ENCODE measurements at places on chromosomes 11 and 22. TPM values are rescaled to one million over a fixed set of nuclear protein-coding genes. Genes with fewer than 3 reads are reported as not detected.

DNA sequence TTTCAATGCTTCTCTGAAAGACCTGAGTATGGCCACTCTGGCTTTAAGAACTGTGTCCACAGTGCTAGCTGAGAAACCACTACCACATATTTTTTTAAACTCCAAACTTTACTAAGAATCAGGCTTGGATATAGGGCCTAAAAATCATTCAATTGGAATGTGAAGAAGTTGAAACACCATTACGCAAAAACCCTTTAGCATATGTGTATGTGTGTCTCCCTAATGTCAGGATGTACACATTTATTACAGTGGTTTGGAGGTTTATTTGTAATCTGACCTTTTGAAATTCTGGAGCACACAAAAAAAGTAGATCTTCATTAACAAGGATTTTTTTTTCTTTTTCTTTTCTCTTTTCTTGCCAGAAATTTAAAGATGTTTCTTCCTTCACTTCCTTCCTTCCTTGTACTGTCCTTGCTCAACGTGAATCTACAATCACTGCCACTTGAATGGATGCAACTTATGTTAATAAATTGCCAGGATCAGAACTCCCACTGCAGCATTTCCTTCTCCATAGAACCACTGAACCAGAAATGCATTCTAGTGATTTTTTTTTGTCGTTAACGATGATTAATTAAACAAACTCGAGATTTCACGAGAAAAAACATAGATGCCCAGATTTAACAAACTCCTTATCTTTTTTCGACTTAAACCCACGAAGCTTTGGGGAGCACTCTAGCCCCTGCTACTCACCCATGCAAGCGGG, 3.1 kb upstream of the ADM start:
- DNase-seq = no peak

- no peak for DNase-seq
Measured at GRCh38 chr22:30718938-30719337, 24.3 kb downstream of the OSBP2 start.

DNA sequence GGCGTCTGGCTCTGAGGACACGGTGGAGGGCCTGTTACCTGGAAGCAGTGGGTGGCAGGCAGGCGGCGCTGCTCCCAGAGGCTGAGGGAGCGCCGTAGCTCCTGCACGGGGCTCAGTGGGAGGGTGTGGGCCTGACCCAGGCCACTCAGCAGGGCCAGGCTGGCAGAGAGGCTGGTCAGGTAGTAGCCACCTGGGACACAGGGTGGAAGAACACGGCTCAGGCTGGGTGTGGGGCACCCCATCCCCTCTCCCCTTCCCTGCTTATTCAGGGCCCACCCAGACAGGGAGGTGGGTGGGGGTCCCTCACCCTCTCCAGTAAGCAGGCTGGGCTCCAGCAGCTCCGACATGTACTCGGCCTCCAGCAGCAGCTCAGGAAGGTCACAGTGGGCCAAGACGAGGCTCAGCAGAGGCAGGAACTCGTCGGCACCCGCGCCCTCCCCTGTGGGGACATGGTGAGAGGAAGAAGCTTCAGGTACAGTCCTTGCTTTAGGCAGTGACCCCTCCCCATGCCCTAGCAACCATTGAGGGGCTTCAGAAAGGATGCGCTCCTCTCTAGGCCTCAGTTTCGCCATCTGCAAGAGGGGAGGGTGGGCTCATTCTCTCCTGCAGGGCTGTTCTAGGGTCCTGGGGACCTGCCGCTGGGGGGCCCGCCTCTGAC, 2.9 kb downstream of the RIN1 start:
- no peak for DNase-seq

DNA sequence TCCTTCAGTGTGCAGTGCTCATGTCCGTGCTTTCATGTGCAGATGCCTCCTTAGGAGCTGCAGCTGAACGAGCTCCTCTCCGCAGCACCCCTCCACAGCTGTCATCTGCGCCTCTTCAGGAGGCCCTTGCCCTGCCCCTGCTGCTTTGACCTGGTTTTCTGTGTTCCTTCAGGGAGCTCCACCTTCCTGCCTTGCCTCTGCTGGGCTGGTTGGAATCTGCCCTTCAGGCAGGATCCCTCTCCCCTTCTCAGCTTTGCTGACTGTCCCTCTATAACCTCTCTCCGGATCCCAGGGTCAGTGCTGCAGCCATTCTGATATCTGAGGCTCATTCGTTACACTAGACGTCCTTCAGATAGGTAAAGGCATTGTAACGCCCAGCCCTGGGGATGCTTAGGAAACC, 67.9 kb downstream of the SCN3B start:
- no peak for DNase-seq

DNA sequence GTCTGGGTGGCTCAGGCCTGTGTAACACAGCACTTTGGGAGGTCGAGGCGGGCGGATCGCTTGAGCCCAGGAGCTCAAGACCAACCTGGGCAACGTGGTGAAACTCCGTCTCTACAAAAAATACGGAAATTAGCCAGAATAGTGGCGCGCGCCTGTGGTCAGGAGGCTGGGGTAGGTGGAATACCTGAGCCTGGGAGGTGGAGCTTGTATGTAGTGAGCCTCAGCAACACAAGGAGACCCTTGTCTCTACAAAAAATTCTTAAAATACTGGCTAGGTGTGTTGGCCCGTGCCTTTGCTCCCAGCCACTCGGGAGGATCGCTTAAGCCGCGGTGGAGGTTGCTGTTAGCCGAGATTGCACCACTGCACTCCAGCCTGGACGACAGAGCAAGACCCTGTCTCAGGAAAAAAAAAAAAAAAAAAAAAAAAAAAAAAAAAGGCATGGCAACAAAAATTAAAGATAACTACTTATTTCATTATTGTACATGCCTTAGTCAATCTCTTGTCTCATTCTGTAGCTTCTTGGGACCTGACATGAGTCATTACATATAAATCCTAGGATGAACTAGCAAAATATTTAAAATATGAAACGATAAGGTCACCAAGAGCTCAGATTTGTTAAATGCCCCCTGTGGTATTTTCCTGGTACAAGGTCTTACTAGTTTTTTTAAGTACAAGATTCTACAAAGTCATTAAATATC, 1.1 kb downstream of the TAF1D start:
- no peak for DNase-seq

DNA sequence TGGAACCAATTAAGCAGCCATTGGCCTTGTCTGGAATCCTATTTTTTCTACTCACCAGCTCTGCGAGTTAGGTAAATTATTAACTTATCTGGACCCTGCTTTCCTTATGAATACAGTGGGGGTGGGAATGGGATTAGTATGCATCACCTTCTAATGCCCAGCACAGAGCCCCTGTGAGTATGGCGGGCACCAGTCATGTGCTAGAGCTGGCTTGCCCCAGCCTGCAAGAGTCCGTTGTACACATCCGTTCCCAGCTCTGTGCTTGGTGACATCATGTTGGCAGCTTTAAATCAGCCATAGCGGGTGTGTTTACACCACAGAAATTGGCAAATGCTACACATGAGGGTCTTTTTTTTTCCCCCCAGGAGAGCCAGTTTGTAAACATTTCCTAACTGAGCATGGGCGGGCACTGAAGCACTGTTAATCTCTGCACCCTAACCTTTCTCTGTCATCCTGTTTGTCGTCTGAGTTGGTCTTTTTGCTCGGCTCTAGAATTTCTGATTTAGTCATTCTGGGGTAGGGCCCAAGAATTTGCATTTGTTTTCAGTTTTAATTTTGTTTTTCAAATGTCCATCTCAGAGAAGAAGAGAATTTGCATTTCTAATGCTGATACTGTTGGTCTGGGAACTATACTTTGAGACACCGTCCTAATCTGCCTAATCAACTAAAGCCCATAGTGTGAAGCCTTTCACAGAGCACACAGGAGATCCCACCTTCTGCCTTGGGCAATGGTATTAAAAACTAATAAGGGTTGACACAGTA, 130.3 kb upstream of the TBCEL start:
- no peak for DNase-seq

DNA sequence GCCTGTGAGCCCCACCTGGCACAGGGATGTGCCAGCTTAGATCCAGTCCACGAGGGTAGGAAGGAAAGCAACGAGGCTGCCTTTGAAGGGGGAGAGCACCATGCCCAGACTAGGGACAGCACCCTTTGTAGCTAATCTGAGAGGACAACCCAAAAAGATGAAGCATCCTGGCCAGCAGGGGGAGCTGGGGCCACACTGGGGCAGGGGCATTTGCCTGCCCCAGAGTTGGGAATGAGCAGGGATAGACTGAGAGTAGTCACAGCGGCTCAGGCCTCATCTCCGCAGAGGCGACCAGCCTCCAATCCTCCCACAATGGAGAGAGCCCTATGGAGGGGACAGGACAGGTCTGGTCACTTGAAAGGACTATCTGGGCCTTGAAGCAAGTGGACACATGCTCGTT, 16.4 kb downstream of the LMO1 start:
- no peak for DNase-seq

- DNase-seq = peak; percentile 83
Measured at GRCh38 chr22:41447435-41448188, 1.0 kb upstream of the TOB2 start.

GRCh38 chr11:4522339-4522738, 22.7 kb upstream of the OR52M1 start:
- DNase-seq = no peak

GRCh38 chr22:44807915-44808690, 55.7 kb downstream of the ARHGAP8 start:
- DNase-seq = no peak

DNA sequence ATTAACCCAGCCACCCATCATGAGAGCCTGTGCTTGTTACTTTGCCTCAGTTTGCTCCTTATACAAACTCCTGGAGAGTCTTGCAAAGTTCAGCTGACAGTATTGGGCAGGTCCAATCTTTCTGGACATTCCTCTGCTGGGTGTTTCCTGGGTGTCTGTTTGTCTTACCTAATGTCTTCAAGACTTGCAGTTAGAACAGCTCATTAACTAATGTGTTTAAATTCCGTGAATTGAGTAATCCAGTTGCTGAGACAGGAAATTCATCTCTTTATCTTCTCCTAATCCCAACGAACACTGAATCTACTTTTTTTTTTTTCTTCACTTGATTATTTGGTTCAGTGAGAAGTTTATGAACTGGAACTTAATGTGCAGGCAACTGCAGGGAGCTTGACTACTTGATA, 20.6 kb downstream of the BCO2 start:
- no peak for DNase-seq

- no peak for DNase-seq
Measured at GRCh38 chr11:35335226-35335625, 84.1 kb downstream of the SLC1A2 start.

DNA sequence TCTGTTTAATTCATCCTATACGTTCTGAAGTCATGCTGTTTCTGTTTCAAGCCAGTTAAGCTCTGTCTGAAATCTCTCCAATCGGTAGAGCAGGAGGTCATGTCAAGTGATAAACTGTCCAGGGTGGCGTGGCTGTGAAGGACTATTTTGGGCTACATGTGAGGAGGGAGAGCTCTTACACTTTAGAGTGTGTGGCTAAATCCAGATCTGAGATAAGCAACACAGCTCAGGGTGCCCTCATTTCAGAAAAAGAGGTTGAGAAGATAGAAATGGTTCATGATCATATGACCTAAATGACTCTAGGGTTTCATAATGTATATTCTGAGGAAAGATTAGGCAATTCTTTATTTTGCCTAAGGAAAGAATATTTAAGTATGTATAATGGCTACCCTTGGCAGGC, 8.4 kb downstream of the BLID start:
- no peak for DNase-seq

DNA sequence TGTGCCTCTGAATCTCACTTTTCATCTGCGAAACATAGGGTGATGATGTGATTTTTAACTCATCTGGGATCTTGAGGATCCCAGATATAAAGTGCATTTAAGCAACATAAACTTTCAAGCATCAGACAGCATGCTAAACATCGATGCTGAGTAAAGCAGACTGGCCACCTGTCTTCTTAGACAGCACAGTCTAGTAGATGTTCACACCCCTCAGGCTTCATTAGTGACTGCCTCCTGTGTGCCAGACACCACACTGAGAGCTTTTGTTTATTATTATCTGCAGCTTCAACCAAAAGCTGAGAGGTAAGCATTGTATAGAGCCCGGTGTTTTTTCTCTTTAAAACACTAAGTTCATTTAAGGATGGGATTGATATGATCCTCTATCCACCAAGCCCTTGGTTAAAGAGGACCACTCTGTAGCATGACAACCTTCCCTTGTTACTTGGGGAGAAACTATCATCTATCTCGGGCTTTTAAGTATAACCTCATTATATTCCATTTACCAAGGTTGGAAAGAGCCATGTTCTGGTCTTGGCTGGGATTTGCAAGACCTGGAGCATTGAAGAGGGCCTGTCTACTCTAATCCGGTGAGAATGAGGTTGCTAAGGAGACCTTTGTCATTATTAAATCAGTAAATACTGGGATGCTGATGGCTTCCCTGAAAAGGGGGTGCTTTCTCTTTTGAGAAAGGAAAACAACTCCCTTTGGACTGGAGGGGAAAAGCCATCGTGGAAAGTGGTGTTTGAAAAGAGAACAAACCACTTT, 114.2 kb upstream of the SEZ6L start:
- DNase-seq = no peak

GRCh38 chr22:24765166-24765565, 9.4 kb downstream of the PIWIL3 start:
- no peak for DNase-seq

- DNase-seq = no peak
Measured at GRCh38 chr11:16155448-16155847, 200.9 kb downstream of the SOX6 start.

GRCh38 chr22:23175817-23176644, 4.3 kb upstream of the BCR start:
- DNase-seq = no peak

DNA sequence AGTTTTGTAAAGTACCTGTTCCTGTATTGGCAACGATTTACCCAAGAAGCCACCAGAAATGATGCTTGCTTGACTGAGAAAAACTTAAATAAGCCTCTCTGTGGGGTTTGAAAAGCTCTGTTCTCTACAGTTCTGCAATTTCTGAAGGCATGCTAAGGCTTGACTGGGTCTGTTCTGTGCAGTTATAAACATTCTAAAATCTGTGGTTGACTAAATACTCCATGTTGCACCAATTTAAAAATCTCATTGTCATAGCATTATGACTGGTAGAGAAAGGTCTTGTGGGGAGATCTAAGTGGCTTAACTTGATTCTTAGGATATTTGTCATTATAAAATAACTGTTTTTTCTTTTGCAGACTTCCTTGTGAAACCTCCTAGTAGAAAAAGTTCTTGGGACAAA, 73.7 kb downstream of the MTMR3 start:
- no peak for DNase-seq

- DNase-seq = no peak
Measured at GRCh38 chr11:77198440-77198849, 70.4 kb downstream of the MYO7A start.

DNA sequence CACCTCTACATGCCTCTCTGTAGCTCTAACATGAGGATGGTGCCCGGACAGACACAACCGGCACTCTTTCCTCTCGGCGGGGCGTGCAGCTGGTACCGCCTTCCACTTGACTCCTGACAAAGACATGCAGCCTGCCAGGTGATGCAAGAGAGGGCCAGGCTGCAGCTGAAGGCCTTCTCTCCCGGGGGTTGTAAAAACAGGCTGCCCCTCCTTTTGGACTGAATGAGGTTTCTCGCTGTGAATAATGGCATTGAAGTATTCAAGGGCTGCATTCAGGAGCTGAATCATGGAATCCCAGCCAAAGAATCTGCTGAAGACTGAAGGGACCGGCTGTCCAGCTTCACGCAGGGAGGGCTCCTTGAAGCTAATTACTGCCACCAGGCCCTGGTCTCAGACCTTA, 110.9 kb downstream of the GALNT18 start:
- no peak for DNase-seq

GRCh38 chr11:125483592-125483991, 12.5 kb downstream of the FEZ1 start:
- no peak for DNase-seq

Gene CD44
- 319 TPM for total RNA-seq

Gene PLAAT2
- total RNA-seq = not detected

Gene ISX
- not detected for total RNA-seq

Gene TRIM49
- not detected for total RNA-seq

Gene MPPED2
- total RNA-seq = 9.0 TPM

Measured in skin of body (tissue), 3 donors.